ENCODE measurements at places on chromosomes 3 and 15.

DNA sequence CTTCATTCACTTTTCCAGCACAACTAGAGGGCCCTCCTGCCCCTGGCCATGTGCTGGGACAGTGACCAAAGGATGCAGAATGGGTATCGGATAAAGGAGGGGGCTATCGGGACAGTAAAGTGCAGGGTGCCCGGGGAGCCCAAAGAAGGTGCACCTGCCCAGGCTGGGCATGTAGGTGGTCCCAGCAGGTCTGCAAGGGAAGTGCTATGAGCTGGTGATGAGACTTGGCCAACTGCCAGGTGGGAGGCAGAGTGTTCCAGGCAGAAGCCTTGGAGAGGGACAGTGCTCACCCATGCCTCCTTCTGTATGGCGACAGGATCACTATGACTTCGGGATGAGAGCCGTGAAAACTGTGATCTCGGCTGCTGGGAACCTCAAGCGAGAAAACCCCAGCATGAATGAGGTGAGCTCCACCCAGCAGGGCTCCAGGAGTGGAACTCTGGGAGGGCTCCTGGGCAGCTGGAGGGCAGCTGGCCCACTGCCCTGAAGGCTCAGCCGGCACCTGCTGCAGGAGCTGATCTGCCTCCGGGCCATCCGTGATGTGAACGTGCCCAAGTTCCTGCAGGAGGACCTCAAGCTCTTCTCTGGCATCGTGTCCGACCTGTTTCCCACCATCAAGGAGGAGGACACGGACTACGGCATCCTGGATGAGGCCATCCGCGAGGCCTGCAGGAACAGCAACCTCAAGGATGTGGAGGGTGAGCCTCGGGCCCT, 48.4 kb downstream of the DNAH1 start:
- DNase-seq, result no peak

- DNase-seq, result peak; percentile 72
These were observed 117.4 kb upstream of the ZBED2 start for GRCh38 chr3:111712294-111713167.

- DNase-seq, result no peak
These were observed 152.8 kb upstream of the GOLGA6L4 start for GRCh38 chr15:84082739-84083138.

DNA sequence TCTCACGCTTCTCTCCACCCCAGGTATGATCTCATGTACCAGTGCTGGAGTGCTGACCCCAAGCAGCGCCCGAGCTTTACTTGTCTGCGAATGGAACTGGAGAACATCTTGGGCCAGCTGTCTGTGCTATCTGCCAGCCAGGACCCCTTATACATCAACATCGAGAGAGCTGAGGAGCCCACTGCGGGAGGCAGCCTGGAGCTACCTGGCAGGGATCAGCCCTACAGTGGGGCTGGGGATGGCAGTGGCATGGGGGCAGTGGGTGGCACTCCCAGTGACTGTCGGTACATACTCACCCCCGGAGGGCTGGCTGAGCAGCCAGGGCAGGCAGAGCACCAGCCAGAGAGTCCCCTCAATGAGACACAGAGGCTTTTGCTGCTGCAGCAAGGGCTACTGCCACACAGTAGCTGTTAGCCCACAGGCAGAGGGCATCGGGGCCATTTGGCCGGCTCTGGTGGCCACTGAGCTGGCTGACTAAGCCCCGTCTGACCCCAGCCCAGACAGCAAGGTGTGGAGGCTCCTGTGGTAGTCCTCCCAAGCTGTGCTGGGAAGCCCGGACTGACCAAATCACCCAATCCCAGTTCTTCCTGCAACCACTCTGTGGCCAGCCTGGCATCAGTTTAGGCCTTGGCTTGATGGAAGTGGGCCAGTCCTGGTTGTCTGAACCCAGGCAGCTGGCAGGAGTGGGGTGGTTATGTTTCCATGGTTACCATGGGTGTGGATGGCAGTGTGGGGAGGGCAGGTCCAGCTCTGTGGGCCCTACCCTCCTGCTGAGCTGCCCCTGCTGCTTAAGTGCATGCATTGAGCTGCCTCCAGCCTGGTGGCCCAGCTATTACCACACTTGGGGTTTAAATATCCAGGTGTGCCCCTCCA, 19.1 kb downstream of the TYRO3 start:
- DNase-seq, result no peak

- no peak for DNase-seq
These were observed 62.3 kb downstream of the LDHAL6B start for GRCh38 chr15:59268852-59269407.

DNA sequence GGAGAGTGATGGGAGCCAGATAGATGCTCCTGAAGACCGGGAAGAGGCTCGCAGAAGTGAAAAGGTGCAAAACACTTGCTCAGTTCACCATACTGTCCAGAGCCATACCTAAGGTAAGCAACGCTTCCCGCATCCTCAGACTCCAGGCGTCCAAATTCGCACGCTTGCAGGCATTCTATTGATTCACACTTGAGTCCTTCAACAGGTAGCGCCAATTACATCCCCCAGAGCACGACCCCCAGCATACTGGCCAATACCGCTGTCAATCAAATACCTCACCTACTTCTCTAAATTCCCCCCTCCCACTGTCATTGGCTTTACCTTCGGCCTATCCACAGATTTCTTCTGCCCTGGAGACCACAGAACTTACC, 361 bp upstream of the STXBP5L start:
- DNase-seq, result no peak

DNA sequence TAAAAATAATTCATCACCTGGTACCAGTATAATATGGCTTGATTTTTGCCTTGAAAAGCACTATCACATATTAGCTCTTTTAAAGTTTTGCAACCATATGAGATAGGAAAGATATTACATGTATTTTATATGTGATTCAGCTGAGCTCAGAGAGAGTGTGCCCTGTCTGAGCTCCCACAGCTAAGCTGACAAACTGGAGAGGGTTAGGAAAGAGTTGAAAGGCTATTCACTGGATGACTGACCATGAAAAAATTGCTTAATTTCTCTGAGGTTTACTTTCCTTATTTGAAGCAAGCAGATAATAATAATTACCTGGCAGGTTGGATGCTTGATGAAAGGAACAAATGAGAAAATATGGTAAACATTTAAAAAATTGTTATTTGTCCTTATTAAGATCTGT, 97.4 kb upstream of the CCDC80 start:
- DNase-seq, result no peak

GRCh38 chr3:156448300-156448699, 106.6 kb downstream of the SSR3 start:
- DNase-seq, result peak; percentile 27

All from RKO (cell line).